Stimulated activated CD8-positive, alpha-beta memory T cell treated with anti-CD3 and anti-CD28 coated beads, Interleukin-4, amount 100 ng/mL, for 1 hour (primary cell): ENCODE measurements at places on chromosomes 12 and 14.

GRCh38 chr12:27309293-27309994 is 23.2 kb upstream of the BMAL2 start:
- DNase-seq = no peak

DNA sequence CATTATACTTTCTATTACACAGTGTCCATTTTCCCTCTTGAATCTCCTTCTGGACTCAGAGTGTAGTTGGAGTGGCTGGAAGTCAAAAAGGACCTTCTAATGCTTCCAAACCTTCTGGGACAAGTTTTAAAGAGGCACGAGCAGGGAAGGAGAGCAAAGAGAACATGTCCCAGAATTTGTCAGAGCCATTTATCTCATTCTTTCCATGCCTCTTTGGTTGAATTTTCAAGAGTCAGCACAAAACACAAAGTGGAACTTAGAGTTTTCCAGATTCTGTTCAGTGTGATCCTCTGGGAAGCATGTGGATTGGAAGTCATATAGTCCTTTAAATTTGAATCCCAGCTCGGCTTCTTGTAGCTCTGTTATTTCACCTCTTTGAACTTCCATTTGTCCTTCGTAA is 138.2 kb upstream of the PWP1 start:
- DNase-seq = no peak

DNA sequence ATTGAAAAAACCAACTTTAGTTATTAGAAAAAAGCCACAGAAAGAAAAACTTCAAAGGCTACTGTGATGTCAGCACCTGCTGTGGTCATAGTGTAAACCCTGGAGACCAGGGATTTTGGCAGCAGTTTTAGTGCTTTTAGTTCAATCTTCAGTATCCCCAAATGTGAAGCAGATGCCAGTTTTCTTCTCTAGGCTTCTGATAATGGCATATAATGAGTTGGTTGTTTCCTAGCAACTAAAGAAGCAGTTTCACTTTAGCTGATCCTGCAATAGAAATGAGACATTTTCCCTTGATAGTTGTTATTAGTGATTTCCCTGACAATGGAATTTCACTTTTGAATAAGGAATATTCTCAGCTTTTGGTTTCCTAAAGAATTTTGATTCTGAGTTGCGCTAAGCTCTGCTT is 131.2 kb downstream of the NUBPL start:
- no peak for DNase-seq

- DNase-seq = no peak
Observed at GRCh38 chr12:13104409-13104808, 942 bp upstream of the GSG1 start.

- DNase-seq = no peak
Observed at GRCh38 chr12:12491606-12492005, 71.1 kb downstream of the DUSP16 start.

- no peak for DNase-seq
Observed at GRCh38 chr14:104644656-104645378, 40.2 kb upstream of the TMEM179 start.

GRCh38 chr12:26817183-26817591 is 15.8 kb downstream of the ITPR2 start:
- DNase-seq = no peak

DNA sequence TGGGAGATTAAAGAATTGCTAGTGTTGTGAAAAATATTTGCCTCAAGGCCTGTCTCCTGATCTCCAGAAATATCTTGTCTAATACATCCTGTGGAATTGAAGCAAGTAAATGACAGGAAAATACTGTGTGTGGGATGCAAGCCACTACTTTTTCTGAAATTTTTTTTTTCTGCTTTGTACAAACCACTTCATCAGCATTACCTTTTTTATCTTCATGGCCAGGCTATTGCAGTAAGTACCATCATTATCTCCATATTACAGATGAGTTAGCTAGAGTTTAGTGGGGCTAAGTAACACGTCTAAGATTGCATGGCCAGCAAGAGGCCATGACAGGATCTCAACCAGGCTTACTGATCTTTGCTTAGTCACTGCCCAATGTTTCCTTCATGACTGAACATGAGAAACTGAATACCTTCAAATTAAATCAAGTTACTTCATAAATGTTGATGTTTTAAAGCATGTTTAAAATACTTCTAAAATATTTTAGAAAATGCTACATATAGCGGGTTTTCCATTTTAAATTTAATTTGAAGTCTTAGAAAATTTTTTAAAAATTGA is 273.7 kb downstream of the SLC6A15 start:
- no peak for DNase-seq

- DNase-seq = no peak
Observed at GRCh38 chr12:8036346-8036745, 3.8 kb downstream of the FOXJ2 start.

DNA sequence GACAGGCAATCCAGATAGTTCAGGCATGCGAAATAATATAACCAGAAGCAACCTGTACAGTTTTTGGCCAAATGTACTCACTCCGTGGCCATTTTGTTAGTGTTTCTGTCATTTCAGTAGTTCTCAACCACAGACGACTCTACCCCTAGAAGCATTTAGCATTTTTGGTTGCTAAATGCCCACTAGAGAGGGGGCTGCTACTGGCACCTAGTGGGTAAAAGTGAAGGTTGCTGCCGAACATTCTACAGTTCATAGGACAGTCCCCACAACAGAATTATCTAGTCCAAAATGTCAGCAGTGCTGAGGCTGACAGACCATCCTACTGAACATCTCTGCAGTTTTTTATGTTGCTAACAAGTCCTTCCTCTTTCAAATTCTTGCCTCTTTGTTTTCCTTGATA is 107.4 kb downstream of the TSHR start:
- DNase-seq = no peak

GRCh38 chr12:52531566-52532300 is 11.5 kb upstream of the KRT5 start:
- DNase-seq = no peak

DNA sequence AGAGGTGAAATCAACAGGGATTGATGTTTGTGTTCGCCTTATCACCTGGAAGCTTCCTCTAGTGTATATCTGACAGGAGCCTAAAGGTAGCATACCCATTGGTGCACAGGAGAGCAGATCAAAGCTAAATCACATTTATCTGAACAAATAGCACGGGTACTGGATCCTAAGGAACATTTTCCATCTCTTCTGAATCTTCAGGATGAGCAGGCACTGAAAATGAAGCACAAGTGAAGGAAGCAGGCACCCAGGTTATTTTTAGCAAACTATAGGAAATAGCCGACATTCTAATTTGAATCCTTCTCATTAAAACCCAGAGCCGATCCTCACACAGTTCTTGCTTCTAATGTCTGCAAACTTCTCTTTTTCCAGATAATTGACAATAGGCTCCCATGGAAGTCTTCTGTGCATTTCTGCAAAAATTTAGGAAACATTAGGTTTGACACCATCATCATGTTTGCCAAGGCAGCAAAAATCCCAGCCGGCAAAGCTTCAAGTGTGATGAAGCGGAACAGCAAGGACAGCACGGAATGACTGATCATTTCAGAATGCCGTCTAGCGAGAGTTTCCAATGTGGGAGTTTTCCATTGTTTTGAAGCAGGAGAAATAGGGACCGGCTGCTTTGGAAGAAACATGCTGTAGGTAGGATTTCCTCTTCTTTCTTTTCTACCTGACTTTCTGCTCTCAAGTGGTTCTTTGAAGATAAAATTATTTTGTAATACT is 24.3 kb upstream of the RGS6 start:
- DNase-seq = no peak

GRCh38 chr12:66999141-66999540 is 270.0 kb upstream of the CAND1 start:
- no peak for DNase-seq

DNA sequence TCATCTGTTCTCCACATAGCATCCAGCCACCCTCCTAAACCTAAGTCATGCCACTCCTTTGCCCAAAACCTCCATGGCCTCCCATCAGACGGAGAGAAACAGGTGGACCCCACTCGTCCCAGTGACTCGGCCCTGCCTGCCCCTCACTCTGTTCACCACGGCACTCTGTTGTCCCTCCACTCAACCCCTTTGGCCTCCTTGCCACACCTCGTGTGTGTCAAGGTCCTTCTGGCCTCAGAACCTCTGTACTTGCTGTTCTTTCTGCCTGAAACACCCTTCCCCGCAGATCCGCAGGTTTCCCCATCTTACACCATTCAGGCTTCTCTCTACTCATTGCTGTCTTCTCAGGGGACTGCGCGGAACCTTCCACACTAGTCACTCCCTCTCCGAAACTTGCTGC is 24.5 kb upstream of the ACTN1 start:
- DNase-seq = no peak

DNA sequence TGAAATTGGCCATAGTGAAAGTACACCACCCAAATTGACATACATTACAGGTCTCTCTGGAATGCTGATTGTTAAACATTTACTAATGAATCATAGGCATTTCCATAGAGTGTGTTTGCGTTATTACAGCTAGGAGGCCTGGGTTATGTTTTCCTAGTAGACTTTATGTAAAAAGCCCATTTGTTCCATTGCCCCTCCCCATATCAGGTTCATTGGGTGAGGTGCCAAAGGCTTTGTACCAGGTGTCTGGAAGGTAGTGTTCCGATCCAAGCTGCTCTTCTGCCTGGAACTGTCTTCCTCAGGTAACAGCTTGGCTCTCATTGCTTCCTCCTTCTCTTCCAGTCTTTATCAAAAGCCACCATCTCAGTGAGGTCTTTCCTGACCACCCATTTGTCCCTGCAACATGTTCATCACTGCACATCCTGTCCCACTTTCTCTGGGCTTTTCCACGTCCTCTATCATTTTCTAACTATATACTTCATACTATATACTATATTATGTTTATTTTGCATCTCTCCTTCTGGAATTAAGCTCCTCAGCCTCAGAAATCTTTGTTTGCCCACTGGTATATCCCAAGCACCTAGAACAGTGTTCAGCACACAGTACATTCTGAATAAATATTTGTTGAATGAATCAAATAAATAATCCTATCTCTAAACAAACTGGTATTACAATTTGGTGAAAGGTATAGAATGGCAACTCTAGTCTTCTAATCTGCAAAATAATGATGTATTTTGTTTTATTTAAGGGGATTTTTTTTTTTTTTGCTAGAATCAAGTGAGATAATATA is 252.3 kb downstream of the KTN1 start:
- DNase-seq = no peak

- no peak for DNase-seq
Observed at GRCh38 chr12:32944195-32944594, 47.6 kb upstream of the PKP2 start.

- DNase-seq = no peak
Observed at GRCh38 chr12:31007153-31007495, 66.5 kb upstream of the DDX11 start.

DNA sequence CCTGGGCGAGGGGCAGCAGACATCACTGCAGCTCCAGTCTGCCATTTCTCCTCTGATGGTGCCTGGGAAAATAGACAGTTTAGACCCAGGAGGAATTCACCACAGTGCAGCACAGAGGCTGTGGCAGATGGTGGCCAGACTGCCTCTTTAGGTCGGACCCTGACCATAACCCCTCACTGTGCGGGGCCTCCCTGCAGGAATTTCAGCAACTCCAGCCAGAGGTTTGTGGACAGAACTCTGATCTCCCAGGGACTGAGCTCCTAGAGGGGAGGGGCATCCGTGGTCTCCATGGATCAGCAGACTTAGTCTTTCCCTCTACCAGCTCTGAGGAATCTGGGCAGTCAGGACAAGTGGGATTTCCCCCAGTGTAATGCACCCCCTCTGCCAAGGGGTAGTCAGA is 106.5 kb downstream of the ZC3H14 start:
- DNase-seq = no peak

GRCh38 chr14:104424406-104425072 is 155.0 kb upstream of the C14orf180 start:
- DNase-seq = no peak

- no peak for DNase-seq
Observed at GRCh38 chr14:102485693-102486512, 23.7 kb downstream of the ANKRD9 start.

DNA sequence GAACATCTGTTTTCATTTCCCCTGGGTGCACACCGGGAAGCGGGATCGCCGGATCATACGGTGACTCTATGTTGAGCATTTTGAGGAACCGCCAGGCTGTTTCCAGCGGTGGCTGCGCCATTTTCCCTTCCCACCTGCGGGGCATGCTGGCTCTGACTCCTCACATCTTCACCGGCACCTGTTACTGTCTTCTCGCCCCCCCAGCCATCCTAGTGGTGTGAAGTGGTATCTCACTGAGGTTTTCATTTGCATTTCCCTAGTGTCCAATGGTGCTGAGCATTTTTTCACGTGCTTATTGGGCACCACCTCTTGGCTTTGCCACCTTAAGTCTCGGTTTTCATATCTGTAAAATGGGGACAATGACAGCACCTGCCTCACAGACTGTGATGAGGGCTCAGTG is 44.1 kb upstream of the EML1 start:
- no peak for DNase-seq

GRCh38 chr12:49198431-49199155 is 9.7 kb upstream of the TUBA1A start:
- no peak for DNase-seq
